ENCODE measurements at places on chromosomes 1 and 21.

- no peak for DNase-seq
Measured at GRCh38 chr1:5311147-5311546, 656.7 kb downstream of the AJAP1 start.

GRCh38 chr1:109239409-109240068 is 9.8 kb upstream of the CELSR2 start:
- peak; percentile 18 for DNase-seq

GRCh38 chr1:197390856-197391255 is 122.8 kb downstream of the CRB1 start:
- no peak for DNase-seq

DNA sequence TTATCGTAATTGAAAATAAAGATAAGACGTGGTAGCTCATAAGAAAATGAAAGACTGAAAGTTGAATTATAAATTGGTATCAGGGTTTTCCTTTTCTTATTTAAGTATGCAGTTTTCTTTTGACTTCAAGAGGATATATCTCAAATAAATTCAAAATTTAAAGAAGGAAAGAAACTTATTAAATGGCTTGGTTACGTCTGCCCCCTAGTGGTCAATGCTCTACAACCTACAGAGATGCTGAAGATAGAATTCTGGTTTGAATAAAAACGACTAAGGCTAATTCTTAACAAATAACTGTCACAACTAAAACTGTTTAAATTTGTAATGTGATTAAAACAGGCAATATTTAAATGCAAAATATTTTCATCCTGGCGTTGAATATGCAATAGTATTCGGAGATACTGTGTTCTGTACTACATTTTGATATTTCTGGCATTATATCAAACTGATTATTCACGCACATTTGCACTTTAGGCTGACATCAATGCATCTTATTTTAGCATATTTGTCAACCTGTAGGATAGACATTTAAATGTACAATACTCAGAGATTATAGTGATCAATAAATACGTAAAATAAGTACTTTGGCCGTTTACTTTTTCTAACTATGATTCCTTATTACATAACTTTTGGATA is 26.8 kb downstream of the IFI44 start:
- peak; percentile 75 for DNase-seq

DNA sequence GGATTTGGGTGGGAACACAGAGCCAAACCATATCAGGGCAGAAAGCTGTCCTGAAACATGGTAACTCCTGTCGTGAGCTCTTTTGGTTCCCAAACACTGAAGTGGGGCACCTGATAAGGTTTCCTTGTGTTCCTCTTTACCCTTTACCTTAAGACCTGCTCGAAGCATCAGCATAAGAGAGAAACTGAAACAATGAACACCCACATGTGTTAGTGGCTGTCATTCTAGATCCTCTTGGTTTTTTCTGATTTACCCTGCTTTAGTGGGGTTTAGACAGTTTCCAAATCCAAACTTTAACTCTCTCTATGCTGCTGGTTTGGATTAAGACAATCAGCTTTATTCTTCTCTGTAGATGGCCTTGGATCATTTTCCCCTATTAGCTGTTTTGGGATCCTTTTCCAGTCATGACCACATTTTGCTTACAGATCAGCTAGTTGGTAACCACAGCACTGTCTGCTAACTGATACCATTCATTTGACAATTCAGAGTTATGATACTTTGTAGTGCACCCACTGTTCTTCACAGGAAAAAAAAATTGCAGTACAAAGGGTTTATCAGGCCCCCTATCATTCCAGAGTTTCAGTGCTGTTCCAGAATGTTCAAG is 975 bp upstream of the MNDA start:
- DNase-seq: no peak

DNA sequence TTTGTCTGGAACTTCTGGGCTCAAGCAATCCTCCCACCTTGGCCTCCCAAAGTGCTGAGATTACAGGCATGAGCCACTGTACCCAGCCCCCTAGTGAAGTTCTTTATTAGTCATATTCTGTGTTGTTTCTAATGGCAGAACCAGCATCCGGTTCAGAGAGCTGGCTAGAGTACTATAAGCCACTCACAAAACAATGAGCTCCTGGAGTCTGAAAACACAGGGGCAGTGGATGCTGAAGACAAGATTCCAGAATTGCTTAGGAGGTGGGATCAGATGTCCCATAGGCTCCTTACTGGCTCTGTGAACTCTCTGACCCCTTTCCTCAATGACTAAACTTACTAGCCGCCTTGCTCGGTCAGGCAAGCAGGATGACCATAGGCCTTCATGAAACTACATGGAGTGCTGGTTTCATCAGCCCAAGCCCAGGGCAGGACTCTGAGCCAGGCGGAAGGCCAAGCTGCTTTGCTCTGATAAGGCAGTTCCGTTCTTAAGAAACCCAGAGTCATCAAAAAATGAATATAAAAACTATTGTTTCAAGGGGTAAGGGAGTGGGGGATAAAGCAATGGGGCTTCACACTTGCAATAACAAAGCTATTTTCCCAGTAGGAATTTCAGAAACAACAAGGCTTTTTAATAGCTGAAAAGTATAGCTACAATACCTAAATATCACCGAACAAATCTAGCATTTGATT is 8.1 kb downstream of the MTHFR start:
- no peak for DNase-seq

GRCh38 chr1:244054924-244055263 is 3.8 kb downstream of the ZBTB18 start:
- no peak for DNase-seq

GRCh38 chr1:214328770-214329469 is 48.0 kb downstream of the SMYD2 start:
- peak; percentile 78 for DNase-seq

- no peak for DNase-seq
Measured at GRCh38 chr1:173530795-173531693, 53.9 kb downstream of the PRDX6 start.

DNA sequence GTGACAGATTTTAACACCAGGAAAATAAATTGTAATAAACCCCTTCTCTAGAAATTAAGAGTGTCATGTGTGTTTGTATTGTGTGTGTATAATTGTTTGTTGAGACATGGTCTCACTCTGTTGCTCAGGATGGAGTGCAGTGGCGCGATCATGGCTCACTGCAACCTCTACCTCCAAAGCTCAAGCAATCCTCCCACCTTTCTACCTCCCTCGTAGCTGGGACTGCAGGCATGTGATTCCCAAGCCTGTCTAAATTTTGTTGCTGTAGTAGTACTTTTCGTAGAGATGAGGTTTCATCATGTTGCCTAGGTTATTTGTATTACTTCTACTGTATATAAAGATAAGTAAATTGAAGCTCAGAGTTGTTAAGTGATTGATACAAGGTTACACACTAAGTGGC is 68.5 kb upstream of the RAVER2 start:
- DNase-seq: no peak

GRCh38 chr1:34663031-34663430 is 91.8 kb upstream of the GJB5 start:
- DNase-seq: no peak

GRCh38 chr1:237670302-237670701 is 220.4 kb downstream of the ZP4 start:
- no peak for DNase-seq

GRCh38 chr1:174818951-174819350 is 180.8 kb upstream of the CACYBP start:
- no peak for DNase-seq

DNA sequence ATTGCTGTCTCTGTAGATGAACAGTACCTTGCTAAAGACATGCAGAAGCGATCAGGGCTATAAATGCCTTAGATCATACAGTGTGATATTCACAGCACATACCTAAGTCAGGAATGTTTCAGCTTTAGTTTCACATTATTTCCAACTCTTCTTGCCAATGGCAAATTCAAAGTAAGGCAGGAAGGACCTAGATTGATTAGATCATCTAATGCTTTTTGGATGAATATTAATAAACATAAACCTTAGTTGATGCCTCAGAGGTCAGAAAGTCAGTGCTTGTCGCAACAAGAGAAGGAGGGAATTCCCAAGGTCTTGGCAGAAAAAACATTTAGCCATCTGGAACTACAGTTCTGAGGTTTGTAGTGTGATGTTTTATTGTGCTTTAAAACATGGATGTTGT is 122.3 kb downstream of the TNFSF18 start:
- no peak for DNase-seq

GRCh38 chr1:76759171-76759860 is 108.0 kb upstream of the ST6GALNAC5 start:
- no peak for DNase-seq

GRCh38 chr1:204493145-204493983 is 1.2 kb downstream of the PIK3C2B start:
- DNase-seq: peak; percentile 17

DNA sequence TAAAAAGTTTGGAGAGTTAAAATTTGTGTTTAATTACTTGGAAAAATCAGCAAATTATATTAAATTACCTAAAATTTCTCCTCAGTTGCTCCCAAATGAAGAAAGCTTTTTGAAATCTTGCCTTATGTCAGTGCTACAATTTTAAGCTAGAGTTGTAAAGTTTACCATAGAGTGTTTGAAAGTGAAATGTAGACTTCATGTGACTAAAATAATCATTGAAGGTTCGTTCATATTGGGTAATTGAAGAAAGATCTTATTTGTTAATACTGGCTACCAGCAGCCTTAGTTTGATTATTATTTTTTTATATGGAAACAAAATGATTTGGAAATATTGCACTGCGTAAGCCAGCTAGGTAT is 4.4 kb downstream of the DYRK1A start:
- DNase-seq: no peak

GRCh38 chr1:1014799-1015681 is 1.7 kb downstream of the ISG15 start:
- DNase-seq: no peak

- DNase-seq: no peak
Measured at GRCh38 chr1:179083533-179083932, 1.7 kb downstream of the TOR3A start.

- no peak for DNase-seq
Measured at GRCh38 chr1:113433184-113433583, 42.9 kb downstream of the MAGI3 start.

- DNase-seq: peak; percentile 7
Measured at GRCh38 chr1:14094611-14095400, 394.8 kb downstream of the PRDM2 start.

- no peak for DNase-seq
Measured at GRCh38 chr1:168689726-168690602, 39.0 kb downstream of the DPT start.

DNA sequence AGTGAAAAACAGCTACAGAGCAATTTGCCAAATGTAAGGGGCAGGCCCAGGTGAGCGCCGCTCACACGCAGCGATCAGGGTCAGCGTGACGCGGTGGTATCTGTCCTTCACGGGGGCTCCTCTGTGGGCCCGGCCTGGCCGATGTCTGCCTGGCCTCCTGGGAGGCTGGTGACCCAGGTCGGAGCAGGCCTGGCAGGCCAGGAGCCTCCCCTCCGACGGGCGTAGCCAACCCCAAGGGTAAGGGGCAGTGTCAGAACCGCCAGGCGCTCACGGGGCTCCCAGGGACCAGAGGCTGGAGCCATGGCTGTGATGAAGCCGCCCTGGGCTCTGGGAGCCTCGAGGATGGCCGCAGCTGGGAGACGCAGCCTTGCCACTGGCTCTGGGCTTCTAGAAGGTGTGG is 72.1 kb downstream of the MORN1 start:
- no peak for DNase-seq

DNA sequence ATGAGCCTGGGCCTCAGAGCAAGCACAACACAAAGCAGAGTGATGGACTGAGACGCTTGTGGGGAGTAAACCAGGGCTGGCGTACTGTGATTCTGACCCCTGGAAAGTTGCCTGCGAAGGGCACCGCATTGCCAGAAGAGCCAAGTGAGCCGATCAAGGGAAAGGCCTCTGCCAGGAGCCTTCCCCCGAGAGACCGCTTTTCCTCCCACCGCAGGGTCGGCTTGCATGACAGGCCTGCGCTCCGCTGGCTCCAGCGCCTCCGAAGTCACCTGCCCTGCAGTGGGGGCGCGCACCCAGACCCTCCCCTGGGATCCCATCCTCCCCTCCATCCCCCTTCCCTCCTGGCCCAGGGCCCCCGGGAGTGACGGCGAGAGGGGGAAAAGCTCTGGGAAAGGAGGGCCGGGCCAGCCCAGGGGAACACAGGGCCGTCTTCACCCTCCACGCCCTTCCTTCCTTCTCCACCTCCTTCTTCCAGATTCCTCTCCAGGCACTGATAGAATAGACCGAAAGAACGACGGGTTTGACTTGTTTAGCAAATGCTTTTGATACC is 165.0 kb downstream of the TRIM33 start:
- DNase-seq: no peak

DNA sequence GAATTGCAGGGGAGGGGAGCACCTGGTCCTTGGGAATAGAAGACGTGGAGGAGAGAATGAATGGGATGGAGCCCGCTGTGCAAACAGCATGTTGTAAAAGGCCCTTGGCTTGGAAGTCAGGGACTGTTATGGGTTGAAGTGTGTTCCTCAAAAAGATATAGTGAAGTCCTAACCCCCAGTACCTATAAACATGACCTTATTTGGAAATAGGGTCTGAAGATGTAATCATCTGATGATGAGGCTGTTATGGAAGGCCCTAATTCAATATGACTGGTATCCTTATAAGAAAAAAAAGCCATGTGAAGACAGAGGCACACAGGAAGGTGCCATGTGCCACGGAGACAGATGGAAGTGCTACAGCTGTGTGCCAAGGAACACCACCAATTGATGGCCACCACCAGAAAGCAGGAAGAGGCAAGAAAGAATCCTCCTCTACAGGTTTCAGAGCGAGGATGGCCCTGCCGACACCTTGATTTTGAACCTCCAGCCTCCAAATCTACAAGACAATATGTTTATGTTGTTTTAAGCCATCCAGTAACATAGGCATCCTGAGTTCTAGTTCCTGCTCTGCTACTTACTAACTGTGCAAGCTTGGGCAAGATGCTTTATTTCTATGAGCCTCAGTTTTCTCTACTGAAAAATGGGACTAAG is 51.2 kb downstream of the LRRN2 start:
- no peak for DNase-seq

DNA sequence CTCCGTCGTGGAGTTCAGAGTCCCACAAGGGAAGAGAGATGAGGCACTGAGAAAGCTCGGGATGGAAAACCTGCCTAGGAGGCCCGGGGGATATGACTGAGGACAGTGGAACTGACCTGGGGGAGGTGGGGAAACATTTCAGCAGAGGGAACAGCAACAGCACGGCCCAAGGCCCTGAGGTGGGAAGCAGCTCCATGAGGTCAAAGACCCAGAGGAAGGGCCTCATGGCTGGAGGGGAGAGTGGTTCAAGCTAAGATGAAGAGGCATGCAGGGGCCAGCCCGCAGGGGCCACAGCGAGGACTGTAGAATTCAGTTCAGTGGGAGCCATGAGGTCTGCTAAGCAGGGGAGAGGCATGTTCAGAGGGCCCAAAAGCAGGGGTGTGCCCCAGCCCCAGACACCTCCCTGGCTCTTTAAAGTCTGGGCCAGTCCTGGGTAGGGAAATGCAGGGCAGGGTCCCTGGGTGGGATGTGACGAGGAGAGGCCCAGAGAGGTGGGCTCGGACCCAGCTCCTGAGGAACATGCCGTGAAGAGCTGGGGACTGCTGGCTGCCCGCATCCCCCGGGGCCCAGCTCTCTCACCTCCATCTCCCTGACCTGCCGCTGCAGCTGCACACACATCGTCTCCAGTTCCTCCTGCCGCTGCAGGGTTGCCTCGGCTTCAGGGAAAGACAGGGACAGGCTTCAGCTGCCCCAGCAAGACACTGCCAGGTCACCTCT is 9.9 kb downstream of the UBXN11 start:
- no peak for DNase-seq
